ENCODE measurements at places on chromosomes 6 and 20.

DNA sequence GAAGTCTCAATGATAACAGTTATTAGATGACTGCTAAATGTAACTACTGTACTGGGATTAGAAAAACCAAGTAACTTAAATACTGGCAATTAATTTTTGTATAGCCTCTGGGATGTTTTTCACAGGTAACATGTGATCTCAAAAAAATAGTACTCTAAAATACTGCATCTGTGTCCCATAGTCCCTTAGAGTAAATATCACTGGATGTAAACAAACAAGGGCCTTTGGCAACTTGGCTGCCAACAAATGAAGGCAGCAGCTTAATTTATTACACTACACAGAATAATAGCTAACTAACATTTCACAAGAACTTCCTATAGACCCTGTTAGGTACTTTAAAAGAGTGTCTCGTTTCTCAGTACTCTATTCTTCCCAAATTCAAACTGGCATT lies 14.0 kb downstream of the ARHGAP18 start:
- DNase-seq = no peak

DNA sequence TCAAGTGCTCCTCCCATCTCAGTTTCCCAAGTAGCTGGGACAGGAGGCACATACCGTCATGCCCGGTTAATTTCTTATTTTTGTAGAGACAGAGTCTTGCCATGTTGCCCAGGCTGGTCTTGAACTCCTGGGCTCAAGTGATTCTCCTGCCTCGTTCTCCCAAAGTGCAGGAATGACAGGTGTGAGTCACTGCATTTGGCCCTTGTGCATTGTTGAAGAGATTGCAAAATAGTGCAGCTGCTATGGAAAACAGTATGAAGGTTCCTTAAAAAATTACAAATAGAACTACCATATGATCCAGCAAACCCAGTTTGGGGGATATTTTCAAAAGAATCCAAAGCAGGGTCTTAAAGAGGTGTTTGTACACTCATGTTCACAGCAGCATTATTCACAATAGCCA lies 69.1 kb downstream of the GJA10 start:
- DNase-seq = no peak

GRCh38 chr20:43749734-43750294 lies 23.0 kb upstream of the GTSF1L start:
- peak; percentile 85 for DNase-seq

DNA sequence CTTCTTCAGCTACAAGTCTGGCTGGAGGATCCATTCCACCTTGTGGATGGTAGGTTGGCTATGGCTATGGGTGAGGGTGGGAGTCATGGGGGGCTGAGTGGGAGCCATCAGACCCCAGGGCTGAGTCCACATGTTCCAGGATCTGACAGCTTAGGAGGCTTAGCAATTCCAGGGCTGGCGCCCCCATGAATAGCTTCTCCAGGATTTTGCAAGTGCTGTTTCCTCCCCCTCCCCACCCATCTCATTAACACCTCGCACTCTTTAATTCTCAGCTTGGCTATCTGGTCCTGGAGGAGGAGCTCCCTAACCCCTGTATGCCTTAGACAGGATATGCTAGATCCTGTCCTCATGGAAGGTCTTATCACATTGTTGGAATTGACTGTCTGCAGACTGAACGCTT lies 39.0 kb upstream of the ANGPT4 start:
- no peak for DNase-seq

GRCh38 chr6:88167352-88167937 lies 1.3 kb upstream of the CNR1 start:
- DNase-seq = no peak

GRCh38 chr6:43434001-43434840 lies 6.9 kb downstream of the ABCC10 start:
- DNase-seq = no peak

All from stimulated activated CD4-positive, alpha-beta T cell treated with anti-CD3 and anti-CD28 coated beads, Interleukin-1b, Interleukin-23, amount 100 ng/mL, for 1 hour (primary cell).